Nucleus accumbens (tissue), 56 donors: ENCODE measurements at places on chromosomes 2 and 18.

GRCh38 chr2:98438190-98439133 is 6.2 kb upstream of the INPP4A start:
- no peak for DNase-seq

DNA sequence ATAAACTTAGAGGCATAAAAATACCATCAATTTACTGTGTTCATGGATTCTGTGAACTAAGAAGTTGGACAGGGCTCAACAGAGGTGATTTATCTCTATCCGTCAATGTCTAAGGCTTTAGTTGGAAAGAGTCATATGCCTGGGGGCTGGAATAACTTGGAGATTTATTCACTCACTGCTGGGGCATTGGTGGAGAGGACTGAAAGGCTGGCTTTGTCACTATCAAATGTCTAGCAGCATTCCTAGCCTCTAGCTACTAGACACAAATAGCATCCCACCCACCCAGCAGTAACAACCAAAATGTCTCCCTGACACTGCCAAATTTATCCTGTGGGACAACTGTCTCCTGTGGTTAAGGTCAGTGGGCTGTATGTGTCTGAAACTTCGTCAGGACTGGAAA is 71.0 kb downstream of the EVA1A start:
- no peak for DNase-seq

GRCh38 chr18:27614951-27615844 is 430.1 kb upstream of the CHST9 start:
- no peak for DNase-seq

GRCh38 chr18:39318462-39318861 is 1752.9 kb upstream of the CELF4 start:
- DNase-seq: no peak

DNA sequence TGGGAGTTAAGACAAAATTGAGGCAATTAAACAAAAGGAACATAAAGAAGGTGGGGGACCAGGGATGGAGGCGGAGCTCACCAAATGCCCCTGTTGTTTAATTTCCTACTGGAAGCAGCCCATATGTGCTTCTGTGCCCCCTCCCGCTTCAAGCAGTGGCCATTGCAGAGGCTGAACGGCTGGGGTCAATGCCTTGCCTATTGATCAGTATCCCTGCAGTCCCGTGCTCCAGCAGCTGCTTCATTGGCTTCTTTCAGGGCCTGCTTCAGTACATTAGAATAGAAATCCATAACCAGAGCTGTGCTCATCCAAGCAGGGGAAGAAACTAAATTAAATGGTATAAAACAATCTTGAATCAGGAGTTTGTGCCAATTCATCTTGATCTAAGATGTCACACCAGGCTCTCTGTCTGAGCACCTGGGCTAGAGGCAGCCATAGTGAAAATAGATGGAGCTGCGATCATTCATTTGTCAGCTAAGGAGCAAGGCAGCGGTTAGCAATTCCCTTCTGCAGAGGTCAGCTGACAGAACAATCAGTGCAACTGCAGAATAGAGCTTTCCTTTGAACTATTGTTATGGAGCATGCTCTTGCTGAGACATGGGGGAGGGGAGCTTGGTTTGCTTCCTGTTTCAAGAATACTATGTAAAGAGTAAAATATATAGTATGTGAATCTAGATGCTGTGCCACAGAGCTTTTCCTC is 222.4 kb downstream of the WDR7 start:
- peak; percentile 1 for DNase-seq

DNA sequence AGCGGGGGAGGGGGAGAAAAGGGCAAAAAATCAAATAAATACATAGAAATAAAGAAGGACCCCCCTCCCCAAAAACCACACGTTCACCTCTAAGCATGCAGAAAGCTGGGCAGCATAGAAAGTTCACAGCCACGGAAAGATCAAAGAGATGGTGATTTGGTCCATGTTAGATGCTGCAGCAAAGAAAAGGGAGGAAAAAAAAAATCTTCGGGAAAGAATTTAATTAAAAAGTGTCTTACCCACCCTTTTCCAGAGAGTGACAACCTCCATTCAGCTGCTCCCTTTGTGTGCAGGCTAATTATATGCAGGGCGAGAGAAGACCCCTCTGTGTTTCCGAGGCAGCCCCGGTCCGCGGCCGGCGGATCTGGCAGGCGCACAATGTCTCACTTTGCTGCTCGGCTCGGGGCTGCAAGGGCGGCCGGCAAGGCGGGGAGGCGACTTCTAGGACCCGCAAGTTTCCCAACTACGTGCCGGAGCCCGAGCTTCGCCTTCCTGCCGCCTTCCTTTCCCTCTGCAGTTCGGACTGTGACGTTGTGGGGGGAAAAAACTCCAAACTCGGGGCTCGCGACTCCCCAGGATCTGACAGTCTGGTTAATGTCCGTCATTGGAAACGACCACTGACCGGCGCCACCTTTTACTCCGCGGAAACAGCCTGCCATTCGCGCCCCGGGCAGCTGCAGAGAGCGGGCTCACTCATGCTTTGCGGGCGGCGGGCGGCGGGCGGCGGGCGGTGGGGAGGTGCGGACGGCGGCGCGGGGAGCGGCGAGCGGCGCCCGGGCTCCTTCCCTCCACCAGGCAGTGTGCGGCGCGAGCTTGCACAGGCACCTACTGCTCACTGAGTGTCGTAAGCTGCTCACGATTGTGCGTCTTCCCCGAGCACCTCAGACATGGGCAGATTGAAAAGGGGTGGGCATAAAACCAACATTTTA is at the start of gene LRRTM1:
Gene LRRTM1 (minus strand): TSS at position 844 of the 929 bp plus-strand sequence. CDS start 933 bp downstream, outside the sequence.
- peak; percentile 52 for DNase-seq

DNA sequence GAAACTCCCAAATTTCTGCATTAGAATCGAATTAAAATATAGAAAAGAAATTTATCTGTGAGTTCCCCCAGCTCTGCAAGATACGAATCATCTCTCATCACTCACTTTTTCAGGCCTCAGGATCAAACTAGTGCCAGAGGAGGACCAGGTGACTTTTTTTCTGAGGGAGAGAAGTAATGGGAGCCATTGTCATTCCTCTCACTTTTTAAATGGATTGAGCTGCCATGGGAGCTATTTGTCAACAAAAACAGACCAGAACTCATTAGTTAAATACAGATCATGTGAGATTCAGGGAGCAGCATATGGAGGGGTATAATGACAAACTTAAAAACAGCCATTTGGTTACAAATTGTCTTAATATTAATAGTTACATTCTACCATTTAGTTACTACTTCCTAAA is 594.4 kb downstream of the DPP10 start:
- DNase-seq: no peak

- DNase-seq: no peak
These were observed 267.6 kb downstream of the BCL2 start for GRCh38 chr18:63051928-63052327.

DNA sequence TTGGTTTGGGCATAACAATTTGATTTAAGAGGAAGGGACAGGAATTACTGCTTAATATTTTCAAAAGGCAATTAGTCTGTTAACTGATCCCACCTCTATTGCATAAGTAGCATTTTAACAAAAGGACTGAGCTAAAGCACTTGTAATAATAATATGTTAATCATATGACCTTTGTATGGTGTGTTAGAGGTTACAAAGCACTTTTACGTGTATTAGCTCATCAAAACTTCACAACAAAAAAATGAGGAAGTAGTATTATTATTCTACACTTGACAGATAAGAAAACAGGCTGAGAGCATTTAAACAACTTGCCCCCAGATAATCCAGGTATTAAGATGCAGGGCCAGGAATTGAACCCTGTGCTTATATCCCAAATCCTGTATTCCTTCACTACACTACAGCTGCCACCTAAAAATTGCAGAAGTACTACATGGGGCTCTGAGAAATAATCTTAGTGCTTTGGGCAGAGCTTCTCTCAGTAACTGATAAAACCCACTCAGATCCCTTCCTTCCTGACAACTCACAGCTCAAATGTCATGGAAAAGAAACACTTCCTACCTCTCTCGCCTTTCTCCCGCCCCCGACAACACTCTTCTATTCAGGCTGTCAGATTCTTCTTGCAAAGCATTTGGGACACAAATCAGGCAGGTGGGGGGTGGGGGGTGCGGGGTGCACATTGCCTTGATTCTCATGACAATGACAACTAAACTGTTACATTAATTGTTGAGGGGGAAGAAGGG is 20.7 kb upstream of the KCTD1 start:
- peak; percentile 57 for DNase-seq

DNA sequence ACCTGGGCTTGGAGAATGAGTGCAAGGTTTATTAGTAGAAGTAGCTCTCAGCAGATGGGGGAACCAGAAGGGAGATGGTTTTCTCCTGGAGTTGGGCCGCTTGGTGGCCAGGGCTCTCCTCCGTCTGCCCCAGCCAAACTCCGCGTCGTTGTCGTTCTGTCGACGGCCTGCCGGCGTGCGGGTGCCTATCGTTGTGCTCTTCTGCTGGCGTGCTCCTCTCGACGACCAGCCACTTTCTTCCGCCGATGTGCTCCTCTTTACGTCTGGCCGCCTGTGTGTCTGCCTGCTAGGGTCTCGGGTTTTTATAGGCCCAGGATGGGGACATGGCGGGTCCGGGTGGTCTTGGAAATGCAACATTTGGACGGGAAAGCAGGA is 119.1 kb downstream of the BMPR2 start:
- DNase-seq: no peak

DNA sequence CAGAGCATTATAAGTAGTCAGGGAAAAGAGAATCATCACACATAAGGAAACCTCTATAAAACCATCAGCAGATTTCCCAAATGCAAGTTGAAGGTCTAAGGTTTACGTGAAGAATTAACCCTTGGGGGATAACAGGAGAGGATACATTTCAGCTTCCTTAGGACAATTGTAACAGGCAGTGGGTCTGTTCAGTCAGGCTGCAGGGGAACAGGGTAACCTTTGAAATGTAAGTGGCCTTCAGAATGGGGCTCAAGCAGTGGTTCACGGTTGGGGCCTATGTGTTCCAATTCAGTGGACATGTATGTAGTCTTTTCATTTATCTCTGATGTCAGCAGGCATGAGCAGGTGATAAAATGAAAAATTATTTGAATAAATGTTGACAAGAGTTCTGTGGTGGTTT is 139.3 kb downstream of the EML6 start:
- DNase-seq: no peak

GRCh38 chr2:238030422-238031155 is 30.2 kb upstream of the SCLY start:
- no peak for DNase-seq
